ENCODE measurements at places on chromosomes 13 and 19.

DNA sequence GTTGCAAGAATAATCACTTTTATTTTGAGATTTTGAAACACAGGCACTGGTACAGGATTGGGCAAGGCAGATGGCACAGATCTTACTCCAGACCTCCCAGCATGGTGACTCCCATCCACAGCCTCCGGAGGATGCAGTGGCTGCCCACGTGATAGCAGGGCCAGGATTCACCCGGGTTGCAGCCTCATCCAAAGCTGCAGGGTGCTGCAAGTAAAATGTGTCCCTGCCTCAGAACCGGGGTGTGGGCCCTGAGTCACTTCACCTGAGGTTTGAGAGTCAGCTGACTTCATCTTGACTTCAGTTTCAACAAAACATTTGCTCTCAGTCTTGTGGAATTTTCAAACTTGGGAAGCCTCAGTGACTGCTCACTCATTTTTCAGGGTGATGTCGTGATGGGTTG is 201.9 kb downstream of the FGF9 start:
- no peak for DNase-seq

DNA sequence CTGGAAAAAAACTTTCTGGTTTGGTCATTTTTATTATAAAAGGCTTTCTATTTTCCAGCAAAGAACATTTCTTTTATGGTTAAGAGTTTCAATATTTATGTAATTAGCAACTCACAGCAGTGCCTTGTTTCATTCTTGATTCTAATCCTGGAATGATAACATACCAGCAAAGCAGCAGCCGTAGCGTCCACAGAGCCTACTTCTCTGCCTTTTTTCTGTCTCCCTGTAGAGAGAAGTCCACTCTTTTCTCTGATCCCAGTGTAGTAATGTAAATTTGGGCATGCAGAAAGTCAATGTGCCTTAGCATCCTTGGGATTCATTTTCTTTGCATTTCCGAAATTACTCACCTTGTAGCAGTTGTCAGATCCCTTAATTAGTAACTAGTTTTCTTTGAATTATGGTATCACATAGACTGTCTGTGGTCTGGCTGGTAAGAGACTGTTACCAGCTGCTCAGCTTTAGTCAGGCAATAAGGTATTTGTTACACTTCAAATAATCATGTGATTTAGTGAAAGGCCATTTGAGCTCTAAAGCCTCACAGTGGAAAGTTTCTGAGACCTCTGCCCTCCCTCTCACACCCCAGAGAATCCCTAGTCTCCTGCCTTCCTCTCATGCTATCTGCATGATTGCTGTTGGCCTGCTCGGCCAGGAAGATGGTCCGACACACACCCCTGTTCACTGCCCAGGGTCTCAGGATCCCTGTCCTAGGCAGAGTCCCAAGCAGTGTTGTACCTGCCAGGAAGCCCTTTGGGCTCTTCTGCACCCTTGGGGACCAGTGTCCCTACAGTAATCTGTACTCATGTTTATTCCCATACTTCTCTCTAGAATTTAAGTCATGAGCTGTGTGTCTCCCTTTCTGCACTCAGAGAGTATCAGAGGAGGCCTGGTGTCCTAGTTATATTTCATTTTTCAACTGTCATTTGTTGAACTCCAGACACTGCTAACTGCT is 86.3 kb downstream of the LRCH1 start:
- no peak for DNase-seq

DNA sequence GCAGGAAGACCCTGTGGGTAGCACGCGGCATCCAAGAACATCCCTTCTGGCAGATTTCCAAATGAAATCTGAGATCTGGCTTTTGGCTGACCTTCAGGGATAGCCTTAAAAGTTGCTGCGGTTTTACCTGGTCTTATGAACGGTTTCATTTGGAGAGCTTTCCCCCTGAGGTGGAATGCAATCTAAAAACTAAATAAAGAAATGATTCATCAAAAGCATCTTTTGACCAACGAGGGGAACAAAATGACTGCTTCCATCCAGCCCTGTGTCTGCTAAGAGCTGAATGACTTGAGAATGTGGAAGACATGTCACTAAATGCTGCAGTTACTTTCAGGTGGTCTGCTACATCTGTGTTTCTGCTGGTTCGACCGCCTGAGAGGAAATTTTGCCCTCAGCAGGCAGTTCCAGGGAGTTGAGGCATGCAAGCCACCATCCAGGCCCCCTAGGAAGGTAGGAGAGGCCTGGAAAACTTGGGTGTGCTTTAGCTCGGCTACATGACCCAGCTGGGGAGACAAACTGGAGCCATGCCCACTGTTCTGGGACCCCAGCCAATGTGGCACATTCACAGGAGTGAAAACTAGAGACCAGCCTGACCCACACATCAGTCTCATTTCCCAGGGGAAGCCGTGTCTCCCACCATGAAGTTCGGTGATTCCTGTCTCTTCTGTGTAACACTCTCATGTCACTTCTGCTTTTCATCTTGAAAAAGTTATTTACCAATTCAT is 175.1 kb upstream of the KL start:
- no peak for DNase-seq

DNA sequence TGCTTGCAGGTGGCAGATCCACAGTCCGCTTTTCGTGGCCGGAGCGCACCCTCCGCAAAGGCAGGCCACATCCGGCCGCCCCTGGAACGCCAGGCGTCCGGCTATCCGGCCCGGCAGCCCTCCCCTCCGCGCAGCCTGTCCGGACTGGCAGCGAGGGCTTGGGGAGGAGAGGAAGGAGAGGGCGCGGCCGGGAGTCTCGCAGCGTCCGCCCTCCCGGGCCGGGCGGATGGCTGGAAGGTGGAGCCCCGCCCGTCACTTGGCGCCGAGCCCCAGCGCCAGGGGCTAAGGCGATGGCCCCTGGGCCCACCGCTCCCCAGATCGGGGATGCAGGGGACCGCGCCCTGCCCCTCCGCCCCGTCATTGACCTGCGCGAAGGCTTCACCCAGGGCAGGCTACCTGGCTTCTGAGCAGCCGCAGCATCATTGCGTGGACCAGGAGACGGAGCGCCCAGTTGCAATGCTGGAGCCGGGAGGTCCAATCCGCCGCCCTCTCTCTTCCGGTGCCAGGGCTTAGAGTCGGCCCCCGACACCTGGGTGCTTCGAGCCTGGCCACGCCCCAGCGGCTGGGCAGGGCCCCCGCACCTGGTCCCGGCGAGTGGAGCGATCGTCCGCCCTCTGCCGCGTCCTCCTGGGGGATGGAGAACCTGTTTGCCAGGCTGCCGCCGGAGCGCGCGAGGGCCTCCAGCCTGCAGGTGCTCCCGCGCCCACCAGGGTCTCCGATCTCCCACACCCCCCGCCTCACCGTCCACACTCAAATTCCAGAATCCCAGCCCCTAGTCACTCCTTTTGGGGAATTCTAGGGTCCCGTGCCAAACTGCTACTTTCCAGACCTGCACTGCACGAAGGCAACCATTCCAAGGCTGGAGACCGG is at the start of gene FUT1:
Gene FUT1, minus strand, starts transcription at position 146 of the 870 bp plus-strand sequence. CDS start 1,360 bp downstream, outside the sequence.
- no peak for DNase-seq

DNA sequence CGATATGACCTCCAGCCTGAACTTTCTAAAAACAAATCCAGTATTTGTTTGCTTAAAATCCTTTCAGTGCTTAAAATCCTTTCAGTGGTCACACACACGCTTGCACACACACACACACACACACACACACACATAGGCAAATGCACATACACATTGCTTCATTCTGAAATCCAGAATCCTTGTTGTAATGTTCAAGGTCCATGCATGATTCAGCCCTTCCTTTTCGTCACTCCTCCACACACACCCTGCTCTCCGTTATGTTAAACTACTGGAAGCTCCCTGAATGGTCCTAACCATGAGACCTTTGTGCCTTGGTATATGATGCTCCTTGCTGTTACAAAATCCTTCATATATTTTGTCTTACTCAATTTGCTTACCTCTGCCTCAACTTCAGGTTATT is 44.9 kb downstream of the SERTM1 start:
- DNase-seq, result no peak

- DNase-seq, result no peak
Observed at GRCh38 chr13:23959231-23959862, 62.0 kb upstream of the C1QTNF9B start.

- DNase-seq, result peak; percentile 89
Observed at GRCh38 chr19:54191011-54191810, at the start of gene TSEN34. Gene TSEN34, plus strand, starts transcription at chr19:54191308. Its CDS starts 57 bp downstream, at chr19:54191365.

- DNase-seq, result no peak
Observed at GRCh38 chr13:75581874-75582640, 32.5 kb downstream of the UCHL3 start.

- no peak for DNase-seq
Observed at GRCh38 chr13:58043971-58044370, 412.4 kb downstream of the PCDH17 start.

DNA sequence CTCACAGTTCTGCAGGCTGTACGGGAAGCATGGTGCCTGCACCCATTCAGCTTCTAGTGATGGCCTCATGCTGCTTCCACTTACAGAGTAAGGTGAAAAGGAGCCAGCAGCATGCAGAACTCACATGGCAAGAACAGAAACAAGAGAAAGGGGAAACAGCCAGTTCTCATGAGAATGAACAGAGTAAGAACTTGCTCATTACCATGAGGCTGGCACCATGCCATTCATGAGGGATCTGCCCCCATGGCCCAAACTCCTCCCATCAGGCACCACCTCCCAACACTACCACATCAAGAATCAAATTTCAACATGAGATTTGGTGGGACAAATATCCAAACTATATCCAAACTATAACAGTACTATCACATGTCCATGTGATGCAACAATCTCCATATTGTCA is 72.1 kb downstream of the KATNAL1 start:
- no peak for DNase-seq

DNA sequence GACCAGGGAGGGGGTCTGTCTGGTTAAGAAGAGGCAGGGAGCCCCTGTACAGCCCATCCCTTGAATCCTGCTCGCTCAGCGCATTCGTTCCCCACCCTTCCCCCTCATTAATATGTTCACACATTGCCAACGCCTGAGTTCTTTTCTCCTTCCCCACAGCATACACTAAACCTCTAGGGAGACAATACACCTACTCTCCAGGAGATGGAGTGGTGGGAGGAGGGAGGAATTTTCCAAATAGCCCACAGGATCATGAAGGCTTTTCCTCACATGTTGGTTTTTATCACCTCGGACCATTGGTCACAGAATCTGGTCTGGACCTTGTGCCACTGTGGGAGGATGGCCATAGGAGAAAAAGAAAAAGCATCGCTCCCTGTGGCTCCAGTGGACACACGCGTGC is 294.9 kb downstream of the SHISA2 start:
- DNase-seq, result no peak

DNA sequence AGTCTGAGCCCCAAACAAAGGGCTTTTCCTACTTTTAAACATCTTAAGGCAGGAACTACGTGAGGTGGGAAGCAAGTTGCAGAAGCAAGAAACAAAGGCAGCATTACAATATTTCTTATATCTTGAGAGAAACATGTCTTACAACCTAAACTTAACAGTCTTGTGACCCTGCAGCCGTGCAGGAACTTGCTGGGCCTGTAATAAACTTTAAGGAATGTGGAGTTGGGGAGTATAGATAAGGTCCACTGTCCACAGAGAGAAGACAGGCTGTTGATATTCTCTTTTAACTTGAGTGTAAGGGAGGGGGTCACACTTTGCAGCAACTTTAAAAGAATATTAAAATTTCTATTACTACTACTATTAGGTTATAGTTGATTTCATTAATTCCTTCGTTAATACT is 214.6 kb upstream of the HTR2A start:
- DNase-seq, result no peak

- no peak for DNase-seq
Observed at GRCh38 chr19:5943623-5944022, 29.6 kb downstream of the CAPS start.

GRCh38 chr13:35817642-35818607 is 313.3 kb downstream of the DCLK1 start:
- DNase-seq, result no peak

GRCh38 chr19:37997911-37998344 is 90.9 kb downstream of the SIPA1L3 start:
- DNase-seq, result no peak

DNA sequence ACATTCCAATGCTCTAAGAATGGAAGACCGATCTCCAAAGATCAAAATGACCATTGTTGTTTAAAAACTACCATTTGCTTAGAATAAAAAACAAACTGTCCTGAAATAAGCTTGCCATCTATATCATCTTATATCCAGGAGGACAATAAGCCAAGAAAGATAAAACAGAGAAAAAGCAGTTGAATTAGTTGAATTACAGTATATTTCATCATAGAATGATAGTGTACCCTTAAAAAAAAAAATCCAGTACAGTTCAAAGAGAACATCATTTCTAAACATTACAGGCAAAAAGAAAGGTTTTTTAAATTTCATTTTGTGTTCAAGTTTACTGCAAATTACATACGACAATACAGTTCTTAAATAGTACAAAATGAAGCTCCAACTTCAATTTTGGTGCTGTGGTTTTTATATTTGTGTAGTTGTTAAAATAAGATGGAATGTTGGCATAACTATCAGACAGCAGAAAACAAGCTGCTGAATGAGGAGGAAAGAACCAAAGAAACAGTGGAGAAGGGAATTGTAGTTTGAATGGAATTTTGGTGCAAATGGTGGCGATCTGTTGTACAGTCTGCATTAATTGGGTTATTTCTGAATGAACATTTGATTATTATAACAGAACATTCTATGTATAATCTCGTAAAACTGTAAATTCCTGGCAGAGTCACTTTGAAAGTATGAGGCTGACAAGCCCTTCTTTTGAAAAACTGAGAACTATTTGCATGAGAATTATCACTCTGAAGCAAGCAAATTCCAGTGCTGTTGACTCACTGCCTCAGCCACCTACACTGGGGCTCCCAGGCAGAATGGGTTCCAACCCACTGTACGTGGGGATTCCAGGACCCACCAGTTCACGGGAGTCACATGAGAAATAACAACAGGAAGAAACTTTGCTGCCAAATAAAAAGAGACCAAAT is 37.7 kb downstream of the LHFPL6 start:
- DNase-seq, result no peak

DNA sequence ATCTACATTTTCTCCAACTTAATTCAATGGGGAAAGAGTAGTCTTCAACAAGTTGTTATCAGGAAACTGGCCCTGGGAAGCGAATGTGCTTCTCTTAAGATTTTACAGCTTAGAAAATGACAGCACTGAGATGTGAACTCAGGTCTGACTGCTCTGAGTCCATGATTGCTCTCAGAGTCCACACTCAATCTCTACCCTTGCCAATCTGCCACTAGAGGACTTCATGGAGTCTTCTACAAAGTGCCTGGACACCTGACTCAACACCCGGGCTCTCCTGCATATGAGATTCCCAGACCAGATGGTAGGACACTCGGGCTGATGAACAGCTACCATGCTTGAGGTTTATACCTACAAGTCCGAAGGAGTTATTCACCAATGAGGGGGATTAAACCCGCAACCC is 74.8 kb downstream of the ABCC4 start:
- no peak for DNase-seq

GRCh38 chr13:89832827-89833226 is 1514.7 kb upstream of the MIR17HG start:
- no peak for DNase-seq

- peak; percentile 22 for DNase-seq
Observed at GRCh38 chr19:39335168-39335548, 685 bp downstream of the GMFG start.
